Stimulated activated CD4-positive, alpha-beta T cell treated with anti-CD3 and anti-CD28 coated beads, TNF-alpha, amount 100 ng/mL, for 48 hours (primary cell): ENCODE measurements at places on chromosomes 1 and 21.
A peak's percentile ranks its signal among the peaks of the same experiment; 100 is the strongest.

DNA sequence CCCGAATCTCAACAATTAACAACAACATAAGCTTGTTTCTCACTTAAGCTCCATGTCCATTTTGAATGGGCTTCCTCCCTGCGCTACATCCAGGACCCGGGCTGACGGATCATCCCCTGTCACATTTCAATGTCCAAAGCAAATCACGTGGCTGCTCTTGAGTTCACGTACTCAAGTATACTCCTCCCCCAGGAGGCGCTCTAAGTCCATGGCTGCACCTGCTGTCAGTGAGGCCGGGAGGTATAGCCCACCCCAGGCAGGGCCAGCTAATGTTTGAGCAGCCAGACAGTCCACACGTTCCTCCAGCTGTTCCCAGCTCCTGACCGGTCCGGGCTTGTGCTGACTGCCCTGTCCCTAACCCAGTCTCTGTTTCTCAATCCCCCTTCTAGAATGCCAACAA lies 220.8 kb downstream of the SLC35F3 start:
- DNase-seq = peak; percentile 31

DNA sequence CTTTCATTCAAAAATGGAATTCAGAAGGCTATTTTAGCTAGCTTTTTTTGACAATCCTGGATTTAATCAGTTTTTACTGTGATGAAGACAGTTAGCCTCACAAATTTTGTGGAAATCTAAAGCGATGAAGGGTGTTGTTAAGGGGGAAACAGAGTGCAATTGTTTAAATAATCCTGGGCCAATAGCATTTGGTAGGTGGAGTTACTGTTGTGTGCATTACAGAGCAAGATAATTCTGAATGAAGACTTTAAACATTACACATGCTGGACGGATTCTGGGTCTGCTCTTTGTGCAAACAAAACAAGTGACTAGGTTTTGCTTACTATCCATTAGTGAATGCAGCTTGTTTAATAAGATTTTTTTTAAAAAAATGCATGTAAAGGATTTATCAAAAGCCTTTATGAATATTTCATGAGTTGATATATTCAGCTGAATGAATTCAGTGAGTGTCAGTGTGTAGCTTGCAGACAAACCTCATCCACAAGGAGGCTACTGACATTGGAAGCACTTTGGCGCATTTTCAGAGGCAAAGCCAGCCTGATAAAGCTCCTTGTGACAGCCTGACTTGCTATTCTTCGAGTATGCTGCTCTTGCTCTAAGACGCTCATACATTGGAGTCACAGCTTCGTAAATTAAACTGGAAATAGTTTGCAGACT lies 199.6 kb downstream of the PDE4B start:
- DNase-seq = no peak

GRCh38 chr1:23276531-23276930 lies 59.2 kb upstream of the HTR1D start:
- DNase-seq = no peak

- DNase-seq = no peak
These were observed 940 bp upstream of the PLA2G2C start for GRCh38 chr1:20187103-20187812.

DNA sequence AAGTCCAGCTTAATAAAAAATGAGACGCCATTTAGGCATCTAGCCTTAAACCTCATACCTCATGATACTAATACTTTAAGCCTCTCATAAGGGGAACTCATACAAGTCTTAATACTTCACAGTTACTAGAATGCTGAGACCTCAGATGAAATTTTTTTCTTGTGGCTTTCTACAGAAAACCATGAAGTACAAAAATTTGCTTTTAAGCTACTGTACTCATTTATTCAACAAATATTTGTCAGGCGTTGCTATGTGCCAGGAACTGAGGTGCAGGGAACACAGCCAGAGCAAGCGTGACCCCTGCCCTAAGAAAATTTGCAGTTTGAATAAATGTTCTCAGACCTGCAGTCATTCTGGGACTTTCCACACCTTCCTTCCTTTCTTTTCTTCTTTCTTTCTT lies 150.6 kb downstream of the MRPL39 start:
- DNase-seq = no peak

DNA sequence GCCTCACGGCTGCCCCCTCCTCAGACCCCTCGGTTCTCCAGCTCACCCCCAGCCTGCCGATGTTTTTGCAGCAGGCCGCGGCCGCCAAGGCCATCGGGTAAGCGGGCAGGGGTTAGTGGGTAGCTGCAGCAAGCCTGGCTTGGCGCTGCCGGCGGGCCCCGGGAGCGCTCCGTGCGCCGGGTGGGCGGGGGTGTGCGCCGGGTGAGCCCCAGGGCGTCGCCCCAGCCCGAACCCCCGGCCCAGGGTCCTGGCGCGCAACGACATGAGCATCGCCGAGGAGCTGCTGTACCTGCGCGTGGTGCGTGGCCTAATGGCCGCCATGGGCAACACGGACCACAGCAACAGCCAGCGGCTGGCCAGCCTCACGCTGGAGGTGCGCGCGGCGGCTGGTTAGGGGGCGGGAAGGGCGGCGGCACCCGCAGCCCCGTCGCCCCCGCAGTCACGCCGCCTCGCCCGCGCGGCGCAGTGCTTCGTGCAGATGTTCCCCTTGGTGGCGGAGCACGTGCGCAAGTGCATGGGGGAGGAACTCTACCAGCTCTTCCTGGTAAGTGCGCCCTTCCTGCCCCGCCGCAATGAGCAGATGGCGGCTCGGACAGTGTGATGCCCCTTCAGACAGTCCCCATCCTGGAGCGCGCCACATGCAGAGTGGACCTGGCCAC lies 6.5 kb downstream of the RNU5D-1 start:
- DNase-seq = no peak

- DNase-seq = no peak
These were observed 79.3 kb upstream of the ATF3 start for GRCh38 chr1:212529211-212529741.

DNA sequence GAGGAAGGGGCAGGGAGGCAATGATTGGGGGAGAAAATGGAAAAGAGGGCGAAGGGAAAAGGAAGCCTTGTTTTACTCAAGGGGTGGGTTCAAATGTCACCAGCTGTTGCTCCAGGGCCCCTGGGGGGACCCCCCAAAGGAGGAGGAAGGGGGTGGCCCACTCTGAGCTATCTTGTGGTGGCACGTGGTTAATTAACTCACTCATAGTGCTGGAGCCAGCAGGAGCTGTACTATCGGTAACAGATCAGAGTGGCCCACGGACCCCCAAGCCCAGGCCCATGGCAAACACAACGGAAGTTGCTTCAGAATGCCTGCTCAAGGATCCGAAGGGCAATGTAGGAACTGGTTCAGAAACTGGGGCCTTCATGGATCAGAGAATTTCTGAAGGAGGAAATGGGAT lies 7.2 kb downstream of the TFF2 start:
- DNase-seq = no peak

DNA sequence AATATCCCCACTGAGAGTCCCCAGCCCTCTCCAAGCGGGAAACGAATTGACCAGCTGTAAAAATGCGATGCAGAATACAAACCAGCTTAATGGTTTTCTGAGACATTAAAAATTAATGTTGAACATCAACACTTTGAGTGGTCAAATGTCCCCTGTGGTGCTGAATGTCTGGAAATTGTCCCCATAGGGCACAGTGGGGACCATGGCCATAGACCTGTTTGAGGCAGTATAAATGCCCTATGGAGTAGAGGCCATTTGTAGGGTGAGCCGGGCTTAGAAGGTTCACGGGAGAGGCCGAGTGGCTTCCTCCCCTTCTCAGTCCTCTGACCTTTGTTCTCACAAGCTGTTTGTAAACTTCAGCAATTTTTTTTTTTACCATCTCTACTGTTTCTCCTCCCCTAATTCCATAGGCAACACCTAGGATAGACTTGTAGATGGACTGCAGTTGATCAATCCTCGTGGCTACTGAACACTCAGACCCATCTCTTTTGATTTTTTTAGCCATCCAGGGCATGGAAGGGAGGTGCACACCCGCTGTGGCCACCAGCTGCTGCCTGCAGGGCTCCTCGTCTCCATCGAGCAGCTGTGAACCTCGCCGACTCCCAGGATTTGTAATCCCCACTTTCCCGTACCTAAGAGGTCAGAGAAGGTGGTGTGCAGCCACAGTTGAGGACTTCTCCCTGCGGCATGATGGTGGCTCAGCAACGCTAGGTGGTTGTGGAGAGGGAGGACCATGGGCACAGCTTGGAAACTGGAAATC lies 41.0 kb downstream of the KAZN start:
- no peak for DNase-seq

- DNase-seq = no peak
These were observed 259.3 kb downstream of the S1PR1 start for GRCh38 chr1:101496109-101496508.

GRCh38 chr1:179702946-179703539 lies 40.0 kb upstream of the FAM163A start:
- no peak for DNase-seq

DNA sequence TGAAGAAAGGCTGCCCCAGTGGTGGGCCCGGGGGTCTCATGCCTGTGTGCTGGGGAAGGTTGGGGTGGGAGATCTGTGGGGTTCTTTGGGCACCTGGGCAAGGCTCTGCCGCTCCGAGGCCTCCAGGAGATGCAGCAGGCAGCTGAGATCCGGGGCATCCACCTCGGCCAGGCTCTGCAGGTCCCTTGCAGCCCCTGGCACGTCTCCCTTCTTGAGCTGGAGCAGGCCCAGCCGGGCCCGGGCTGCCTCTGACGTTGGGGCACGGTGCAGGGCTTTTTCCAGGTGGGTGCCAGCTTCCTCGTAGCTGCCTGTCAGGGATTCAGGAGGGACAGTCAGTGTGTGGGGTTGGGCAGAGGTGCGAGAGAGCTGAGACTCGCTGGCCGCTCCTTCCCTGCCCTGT lies 11.4 kb upstream of the MMEL1 start:
- no peak for DNase-seq

DNA sequence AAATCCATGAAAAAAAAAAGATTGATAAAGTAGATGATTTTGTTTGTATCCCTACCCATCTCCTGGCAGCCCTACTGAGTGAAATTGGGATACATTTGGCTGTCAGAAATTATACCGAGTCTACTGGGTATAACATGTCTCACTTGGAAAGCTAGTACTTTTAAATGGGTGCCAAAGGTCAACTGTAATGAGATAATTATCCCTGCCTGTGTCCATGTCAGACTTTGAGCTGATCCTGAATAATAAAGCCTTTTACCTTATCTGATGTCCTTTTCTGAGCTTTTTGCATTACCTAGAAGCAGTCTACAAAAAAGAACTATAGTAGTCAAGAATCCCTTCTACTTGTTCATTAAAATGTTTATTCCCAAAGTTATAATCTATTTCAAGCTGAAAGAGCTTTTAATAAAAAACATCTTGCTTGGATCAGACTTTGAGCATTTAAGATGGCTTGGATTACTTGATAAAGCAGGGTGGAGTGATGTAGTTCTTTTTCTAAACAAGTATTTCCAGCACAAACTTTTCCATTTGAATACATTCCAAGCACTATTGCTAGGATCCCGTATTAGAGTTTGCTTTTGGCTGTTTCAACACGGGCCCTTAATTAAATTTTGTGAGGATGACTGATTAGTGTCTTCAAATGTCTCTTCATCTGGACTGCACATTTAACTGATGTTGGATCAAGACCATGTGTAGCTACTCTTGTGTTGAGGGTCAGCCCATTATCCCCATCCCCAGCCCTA lies 69.2 kb downstream of the DTL start:
- no peak for DNase-seq
